ENCODE measurements at places on chromosomes 5 and 9.

DNA sequence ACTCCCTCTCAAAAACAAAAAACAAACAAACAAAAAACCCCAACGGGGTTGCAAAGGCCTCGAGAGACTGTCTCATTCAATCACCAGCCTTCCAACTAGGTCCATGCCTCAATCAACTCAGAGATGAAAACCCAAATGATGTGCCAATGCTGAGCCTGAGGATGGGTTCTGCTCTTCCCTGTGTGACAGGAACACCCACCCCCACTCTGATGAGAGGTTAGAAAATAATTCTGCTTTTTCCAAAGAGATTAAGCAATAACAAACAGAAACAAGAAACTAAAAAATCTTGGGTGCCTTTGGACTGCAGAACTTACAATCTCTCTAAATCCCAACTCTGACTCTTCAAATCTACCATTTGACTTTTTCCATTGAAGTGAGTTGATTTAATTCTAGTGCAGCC is 25.5 kb upstream of the FBP1 start:
- DNase-seq, result no peak

GRCh38 chr5:64814073-64814472 is 45.3 kb downstream of the CWC27 start:
- DNase-seq, result no peak

- DNase-seq, result no peak
Observed at GRCh38 chr9:135328485-135329417, 150.8 kb upstream of the PPP1R26 start.

- DNase-seq, result no peak
Observed at GRCh38 chr5:162372256-162372655, 304.7 kb downstream of the GABRG2 start.

- DNase-seq, result no peak
Observed at GRCh38 chr9:4904322-4905134, 80.5 kb upstream of the JAK2 start.

GRCh38 chr9:123832858-123833650 is 96.9 kb downstream of the DENND1A start:
- DNase-seq, result no peak

GRCh38 chr5:862367-863243 is 11.8 kb upstream of the ZDHHC11 start:
- DNase-seq, result no peak

DNA sequence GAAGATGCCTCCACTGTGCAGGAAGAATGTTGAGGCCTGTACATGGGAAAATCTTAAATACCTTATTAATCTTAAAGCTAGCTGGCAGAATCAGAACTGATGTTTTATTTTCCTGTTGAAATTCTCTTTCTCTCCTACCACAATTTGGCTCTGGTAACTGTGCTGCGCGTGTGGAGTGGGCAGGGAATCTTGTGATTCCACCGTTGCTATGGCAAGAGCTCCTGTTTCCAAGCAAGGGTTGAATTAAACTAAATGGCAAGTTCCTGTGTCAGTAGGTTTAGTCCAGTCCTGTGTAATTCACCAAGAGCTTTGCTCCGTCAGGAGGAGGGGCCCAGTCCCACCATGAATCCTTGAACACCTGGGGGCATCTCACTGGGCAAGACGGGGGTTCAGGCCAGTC is 36.4 kb downstream of the NXNL2 start:
- DNase-seq, result no peak

- DNase-seq, result no peak
Observed at GRCh38 chr5:135057233-135057632, 23.2 kb upstream of the PITX1 start.

DNA sequence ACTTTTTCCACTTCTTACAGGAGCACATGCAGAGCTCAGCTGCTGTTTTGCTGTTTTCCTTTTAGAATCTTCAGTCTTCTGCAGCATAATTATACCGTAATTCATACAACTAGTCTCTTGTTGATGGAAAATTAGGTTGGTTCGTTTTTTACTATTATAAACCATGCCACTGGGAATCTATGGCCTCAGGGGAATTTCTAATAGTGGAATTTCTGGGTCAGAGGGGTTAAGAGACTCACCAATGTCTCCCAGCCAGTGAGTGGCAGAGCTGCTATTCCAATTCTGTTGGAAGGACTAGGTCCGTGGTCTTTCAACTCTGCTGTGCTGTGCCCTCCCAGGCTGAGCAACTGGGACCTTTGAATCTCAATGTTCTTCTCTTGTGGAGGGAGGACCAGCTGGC is 282.5 kb downstream of the ZSWIM6 start:
- DNase-seq, result no peak

DNA sequence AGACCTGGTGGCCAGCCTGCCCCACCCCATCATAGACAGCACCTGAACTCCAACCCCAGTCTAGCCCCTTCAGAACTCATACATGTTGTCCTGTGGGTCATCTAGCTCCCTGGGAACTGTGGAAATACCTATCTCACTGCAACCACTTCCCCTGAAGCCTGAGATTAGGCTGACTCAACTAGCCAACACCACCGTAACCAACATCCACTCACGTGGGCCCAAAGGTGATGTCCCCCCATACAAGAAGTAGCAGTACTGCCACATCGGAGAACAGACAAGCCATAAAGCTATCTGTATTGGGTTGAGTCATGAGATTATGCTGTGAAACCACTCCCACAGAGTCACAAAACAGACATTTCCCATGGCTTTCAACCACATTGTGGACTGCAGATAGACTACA is 46.6 kb downstream of the OSMR start:
- no peak for DNase-seq

GRCh38 chr5:111635916-111636570 is 121.0 kb downstream of the NREP start:
- no peak for DNase-seq

GRCh38 chr5:66949066-66949465 is 247.5 kb downstream of the CD180 start:
- DNase-seq, result no peak

DNA sequence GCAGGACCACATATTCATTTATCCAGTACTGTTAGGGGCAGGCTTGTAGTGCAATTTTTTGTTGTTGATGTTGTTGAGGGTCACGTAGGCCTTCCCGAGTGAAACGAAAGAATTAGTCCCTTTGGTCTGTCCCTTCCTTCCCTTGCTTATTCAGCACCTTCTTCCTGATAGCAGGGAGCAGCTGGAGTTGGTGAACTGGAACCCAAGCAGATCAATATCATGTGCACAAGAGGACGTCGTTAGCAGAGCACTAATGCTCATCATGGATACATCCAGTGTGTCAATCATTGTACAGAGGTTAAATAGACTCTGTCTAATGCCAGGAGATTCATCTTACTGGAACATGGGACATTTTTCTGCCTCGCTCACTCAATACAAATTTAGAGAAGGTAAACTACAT is 33.0 kb upstream of the MAP1B start:
- no peak for DNase-seq

DNA sequence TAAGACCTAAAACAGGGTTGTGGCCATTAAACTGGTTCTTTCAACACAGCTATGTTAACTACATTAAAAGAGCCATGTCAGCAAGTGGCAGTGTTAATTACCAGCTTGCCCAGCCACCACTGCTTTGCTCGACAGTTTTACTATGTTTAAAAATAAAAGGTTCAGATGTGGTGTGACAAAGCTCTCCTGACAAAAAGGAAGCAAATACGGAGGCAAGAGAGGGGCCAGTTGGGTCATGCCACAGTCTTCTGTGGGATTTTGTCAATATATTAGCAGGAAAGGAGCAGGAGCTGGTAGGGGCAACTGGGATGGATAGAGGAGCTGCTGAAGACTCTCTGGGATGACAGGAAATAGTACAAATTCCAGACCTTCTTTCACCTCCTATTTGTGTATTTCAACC is 113.5 kb upstream of the PCA3 start:
- no peak for DNase-seq

DNA sequence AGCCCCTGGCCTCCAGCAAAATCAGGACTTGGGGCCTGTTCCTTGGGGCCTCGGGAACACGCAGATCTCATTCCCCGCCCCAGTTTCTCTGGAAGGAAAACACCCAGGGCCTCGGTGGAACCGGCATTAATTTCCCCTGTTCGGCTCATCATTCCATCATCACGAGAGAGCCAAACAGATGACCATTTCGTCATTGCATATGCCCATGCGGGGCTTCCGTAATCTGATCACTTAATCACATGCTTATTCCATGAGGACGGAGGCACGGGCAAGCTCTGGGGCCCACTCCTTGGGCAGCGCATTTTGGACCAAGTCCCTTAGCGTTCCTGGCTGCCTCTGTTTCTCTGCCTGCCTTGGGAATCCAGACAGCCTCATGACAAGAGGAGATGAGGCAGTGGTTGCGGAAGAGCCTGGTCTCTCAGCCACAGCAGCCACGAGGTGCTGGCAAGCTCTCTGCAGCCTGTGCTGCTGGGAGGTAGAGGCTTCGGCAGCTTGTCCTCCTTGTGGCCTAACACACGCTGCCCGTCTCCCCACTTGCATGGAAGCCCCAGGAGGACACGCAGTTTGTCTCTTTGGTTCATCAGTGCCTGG is 65.0 kb upstream of the IER5L start:
- DNase-seq, result no peak

DNA sequence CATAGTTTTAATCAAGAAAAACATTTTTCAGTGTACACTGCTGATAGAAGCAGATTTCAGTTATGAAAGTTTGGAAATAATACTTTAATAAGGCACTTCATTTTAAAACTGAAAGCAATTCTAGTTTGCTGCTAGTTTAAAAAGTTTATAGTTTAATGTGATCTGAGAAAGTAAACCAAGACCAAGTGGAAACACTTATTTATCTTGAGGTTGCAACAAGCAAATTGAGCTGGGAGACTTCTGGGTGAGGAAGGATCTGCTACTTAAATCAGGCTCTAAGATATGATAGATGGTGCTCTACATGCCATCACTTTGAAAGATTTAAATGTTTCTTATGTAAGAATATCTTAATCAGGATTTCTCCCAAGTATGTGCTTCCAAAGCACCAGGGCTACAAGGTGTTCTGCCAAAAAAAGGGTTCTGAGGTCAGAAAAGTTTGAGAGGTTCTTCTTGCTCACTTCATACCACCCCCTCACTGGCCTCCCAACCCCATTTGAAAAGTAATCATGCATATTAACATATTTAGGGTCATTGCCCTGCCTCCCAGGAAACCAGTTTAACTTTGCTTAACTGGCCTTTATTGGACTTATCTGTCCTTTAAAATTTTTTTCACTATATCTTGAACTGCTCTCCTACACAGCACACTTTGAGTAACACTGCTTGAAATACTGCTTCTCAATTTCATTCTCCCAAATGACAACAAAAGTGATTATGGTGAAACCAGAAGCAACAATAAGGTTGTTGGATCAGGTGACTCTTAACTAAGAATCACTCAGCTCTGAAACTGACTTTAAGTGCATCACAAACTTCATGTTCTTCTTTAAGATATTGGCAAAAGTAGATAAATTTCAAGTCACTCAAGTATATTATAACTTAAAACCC is 15.5 kb downstream of the SLC44A1 start:
- DNase-seq, result no peak

GRCh38 chr5:140319833-140320232 is 16.9 kb upstream of the PFDN1 start:
- no peak for DNase-seq

GRCh38 chr5:104385906-104386305 is 823.3 kb upstream of the NUDT12 start:
- no peak for DNase-seq

DNA sequence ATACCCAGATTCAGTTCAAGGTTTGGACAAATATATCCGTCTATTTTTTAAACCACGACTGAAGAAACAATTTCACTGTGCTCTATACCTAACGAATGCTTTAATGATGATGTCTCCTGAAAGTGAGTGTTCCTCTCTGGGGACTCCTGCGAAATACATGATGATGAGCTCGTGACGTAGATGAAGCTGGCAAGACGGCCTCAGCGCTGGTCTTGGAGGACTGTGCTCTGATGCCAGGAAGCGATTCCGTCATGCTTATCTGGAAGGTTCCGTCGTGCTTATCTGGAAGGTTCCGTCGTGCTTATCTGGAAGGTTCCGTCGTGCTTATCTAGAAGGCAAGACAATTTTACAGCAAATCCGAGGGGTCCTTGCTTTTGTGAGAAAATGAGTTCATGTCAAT is 250.8 kb upstream of the IRX2 start:
- no peak for DNase-seq

- DNase-seq, result no peak
Observed at GRCh38 chr9:128216781-128217553, 13.8 kb downstream of the DNM1 start.

GRCh38 chr5:57932761-57933160 is 450.1 kb upstream of the ACTBL2 start:
- DNase-seq, result no peak

- no peak for DNase-seq
Observed at GRCh38 chr9:124721109-124721906, 49.8 kb downstream of the NR6A1 start.

DNA sequence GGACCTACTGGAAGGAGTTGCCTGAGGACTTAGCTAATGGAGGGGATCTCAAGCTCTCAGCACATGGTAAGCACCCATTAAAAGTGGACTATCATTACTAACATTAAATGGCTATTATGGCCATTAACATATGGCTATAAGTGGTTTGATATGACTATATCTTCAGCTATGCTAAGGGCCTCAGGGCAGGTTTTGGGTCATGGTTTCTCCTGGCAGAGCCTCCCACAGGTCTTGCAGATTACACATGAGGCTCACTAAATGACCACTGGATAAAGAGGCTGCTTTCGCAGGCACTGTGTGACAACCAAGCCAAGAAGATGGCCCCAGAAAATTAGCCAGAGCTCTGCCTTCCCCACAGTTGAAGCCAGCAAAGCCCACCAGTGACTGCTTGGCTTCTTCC is 15.4 kb downstream of the CCNJL start:
- DNase-seq, result no peak

DNA sequence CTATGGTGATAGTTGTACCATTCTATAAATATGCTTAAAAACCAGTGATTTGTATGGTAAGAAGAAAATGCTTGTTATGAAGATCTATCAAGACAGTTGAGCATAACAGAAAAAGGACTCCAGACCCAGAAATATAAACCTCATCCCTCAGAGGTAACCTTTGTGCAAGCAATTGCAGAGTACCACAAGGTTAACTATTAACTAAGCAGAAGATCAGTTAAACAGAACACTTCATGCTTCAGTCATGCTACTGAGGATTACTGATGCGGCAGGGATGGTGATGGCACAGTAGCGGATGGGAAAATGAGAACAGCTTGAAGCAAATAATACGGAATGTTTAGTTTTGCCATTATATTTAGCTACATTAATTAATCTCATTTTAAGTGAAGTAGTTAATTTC is 45.5 kb downstream of the IARS1 start:
- DNase-seq, result no peak

- DNase-seq, result no peak
Observed at GRCh38 chr5:143554918-143555477, 151.5 kb upstream of the NR3C1 start.

GRCh38 chr9:134820901-134821300 is 59.7 kb upstream of the FCN2 start:
- DNase-seq, result no peak

GRCh38 chr5:452978-453710 is 10.2 kb downstream of the EXOC3 start:
- DNase-seq, result no peak

Data from T-helper 1 cell (primary cell).